ENCODE measurements at places on chromosomes 1 and 21.

DNA sequence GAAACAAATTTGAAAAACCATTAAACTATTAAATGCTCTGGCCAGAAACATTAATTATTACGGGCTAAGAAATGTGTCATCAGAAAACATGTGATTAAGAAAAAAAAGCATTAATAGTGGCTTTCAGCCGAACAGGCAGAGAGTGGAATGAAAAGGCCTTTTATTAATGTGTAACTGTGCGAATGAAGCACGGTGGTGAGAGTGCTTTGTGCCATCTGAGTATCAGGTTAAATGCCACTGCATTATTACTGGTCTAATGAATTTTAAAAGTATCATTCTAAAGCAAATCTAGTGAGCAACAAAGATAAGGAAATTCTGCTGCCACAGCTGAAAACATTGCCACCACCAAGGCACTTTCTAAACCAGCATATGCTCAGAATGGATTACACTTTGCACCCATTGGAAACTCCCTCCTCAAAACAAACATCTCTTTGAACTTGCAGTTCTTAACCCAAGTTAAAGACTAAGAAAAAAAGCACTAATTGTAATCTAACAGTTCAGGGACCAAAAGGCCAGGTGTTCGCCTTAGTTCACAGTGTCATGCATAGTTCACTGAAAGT, 30.0 kb upstream of the SSX2IP start:
- peak; percentile 63 for DNase-seq

DNA sequence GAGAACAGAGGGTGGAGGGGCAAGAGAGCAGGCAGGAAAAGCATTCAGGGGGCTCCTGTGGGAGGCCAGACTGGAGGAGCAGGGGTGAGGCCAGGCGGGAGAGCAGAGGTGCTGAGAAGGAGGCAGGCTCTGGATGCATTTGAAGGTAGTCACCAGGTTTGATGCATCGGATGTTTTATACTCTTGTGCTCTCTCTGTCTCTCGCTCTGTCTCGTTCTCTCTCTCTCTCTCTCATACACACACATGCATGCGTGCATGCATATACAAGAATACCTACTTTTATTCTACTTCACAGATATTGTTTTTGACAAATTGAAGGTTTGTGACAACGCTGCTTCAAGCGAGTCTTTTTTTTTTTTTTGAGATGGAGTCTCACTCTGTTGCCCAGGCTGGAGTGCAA, 15.0 kb upstream of the ITPKB start:
- no peak for DNase-seq

- no peak for DNase-seq
These were observed 30.5 kb downstream of the MAN1C1 start for GRCh38 chr1:25647106-25647505.

DNA sequence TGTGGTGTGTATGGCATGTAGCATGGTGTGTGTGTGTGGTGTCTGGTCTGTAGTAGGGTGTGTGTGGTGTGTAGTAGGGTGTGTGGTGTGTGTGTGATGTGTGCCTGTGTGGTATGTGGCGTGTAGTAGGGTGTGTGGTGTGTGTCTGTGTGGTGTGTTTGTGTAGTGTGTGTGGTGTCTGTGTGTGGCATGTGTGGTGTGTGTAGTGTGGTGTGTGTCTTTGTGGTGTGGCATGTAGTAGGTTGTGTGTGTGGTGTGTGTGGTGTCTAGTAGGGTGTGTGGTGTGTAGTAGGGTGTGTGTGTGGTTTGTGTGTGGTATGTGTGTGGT, 85.5 kb downstream of the SYT2 start:
- no peak for DNase-seq

DNA sequence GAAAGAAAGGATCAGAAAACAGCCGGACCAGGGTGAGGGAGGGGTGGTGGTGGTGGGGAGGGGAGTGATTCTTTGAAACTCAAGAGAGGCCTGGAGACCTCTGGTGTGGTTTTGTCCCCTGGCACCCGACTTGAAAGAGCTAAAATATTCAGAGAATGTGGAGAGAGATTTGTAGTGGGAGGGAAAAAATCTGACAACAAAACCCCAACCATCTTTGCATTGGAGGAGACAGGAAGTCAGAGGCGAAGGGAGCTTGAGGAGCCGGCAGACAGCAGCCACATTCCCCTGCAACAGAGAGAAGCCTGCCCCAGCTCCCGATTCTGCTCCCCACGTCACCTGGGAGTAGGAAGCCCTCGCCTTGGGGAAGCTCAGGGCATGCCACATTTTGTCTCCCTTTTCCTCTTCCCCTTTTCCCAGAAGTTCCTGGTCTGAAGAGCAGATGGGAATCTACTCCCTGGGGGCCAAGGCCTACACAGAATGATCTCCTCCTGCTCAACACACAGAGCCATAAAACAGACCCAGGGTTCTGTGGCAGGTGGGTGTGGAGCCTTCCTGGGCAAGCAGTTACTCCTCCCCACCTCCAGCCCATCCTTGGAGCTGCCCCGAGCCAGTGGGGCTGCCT, 84.9 kb downstream of the ITPKB start:
- no peak for DNase-seq

DNA sequence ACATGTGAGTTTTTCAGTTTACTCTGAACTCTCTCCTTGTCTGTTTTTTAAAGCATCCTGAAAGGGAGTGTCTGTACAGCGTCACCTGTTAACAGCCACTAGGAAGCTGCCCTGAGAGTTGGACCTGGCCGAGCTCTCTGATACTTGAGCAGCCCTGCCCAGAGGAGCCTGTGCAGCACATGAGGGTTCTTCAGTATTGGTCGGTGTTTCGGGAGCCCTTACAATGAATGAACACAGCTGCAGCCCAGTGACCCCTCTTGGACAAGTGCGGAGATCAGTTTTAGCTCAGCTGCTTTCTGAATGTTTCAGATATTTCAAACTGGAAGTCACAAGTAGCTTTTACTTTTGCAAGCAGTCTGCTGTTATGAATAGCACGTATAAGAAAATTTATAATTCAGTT, 39.2 kb downstream of the ADARB1 start:
- DNase-seq = no peak

- no peak for DNase-seq
These were observed 30.0 kb upstream of the ROR1 start for GRCh38 chr1:63743781-63744180.

- peak; percentile 4 for DNase-seq
These were observed 137.8 kb downstream of the GREM2 start for GRCh38 chr1:240474133-240474614.

DNA sequence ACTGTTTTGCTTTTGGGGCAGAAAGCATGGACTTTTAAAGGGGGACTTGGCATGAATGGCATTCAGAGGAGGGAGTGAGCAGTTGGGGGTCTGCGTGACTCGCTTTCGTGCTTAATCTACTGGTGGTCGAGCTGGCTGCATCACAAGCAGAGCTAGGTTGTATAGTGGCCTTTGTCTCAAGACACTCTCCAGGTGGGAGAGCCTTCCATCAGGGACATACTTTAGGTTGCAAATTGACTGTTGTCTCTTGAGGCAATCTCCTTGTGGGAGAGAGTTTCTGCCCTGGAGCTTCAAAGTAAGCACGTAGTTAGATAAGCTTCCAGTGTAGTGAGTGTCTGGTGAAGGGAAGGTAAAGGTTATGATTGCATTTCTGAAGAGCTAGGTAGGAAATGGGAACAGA, 93.9 kb downstream of the C1orf21 start:
- DNase-seq = no peak

GRCh38 chr21:31752352-31752751, 20.4 kb upstream of the SCAF4 start:
- DNase-seq = peak; percentile 60

- DNase-seq = no peak
These were observed 116.6 kb downstream of the HS2ST1 start for GRCh38 chr1:87030740-87031690.

DNA sequence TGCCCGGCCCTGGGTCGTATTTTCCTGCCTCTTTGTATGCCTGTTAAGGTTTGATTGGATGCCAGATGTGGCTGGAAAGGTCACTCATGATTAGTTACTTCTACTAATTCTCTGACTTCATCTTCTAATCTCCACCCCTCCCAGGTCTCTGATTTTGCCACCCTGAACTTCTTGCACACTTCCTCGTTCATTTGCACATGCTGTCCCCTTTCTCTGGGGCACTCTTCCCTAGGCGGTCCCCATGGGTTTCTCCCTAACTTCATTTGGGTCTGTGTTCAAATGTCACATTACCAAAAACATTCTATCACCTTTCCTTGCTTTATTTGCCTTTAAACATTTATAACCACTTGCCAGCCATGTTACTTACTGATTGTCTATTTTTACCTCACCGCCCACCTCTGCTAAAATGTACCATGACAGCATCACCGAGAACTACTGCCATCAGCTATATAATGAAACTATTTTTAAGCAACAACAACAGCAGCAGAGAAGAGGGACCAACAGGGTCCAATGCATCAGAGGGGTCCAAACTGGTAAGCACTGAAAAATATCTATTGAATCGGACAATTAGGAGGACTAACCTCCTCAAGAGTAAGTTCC, 45.8 kb upstream of the FMOD start:
- no peak for DNase-seq

DNA sequence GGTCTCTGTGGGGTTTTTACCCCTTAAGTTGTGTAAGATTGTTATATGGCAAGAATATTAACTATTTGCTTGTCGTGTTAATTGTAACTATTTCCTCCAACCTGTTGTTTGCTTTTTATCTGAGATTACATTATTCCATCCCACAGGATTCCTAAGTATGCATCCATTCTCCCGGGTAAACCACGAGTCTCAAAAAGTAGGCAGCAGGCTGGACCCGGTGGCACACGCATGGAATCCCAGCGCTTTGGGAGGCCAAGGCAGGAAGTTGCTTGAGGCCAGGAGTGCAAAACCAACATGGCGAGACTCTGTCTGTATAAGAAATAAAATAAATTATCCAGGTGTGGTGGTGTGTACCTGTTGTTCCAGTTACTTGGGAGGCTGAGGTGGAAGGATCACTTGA, 12.6 kb upstream of the RSPO1 start:
- peak; percentile 2 for DNase-seq

DNA sequence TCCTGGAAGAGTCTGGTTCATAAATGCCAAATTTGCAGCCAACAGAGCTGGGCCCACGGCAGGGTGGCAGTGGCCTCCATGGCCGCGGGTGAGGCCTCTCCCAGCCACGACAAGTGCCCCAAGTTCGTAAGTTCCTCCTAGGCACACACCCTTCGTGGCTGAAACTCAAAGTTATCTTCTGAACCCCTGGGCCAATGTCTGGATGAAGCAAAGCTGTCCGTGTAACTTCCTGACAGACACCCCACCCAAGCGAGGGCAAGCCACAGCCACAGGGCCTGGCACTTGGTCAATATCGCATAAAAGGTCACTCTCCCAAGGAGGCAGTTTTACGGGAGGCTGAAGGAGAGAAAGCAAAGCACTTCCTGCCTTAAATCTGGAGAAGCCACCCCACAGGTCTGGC, 27.8 kb upstream of the GPR153 start:
- no peak for DNase-seq

DNA sequence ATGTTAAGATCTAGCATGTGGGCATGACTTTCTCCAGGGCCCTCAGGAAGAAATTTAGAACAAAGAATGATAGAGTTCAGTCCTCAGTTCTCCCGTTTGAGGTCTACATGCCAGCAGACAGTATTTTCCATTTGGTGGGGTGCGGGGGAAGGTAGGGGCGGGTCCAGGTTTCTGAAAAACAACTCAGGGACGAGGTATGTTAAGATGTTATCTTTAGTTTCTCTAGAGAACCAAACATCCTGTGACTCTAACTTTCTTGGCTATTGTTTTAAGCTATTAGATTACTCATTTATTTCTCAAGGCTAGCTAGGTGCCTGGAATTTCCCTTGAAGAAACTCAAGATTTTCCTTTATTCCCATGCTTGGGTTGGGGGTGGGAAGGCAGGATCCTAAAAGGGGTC, 42.3 kb upstream of the SYT14 start:
- DNase-seq = peak; percentile 96

GRCh38 chr1:193412748-193413147, 226.3 kb upstream of the B3GALT2 start:
- no peak for DNase-seq

DNA sequence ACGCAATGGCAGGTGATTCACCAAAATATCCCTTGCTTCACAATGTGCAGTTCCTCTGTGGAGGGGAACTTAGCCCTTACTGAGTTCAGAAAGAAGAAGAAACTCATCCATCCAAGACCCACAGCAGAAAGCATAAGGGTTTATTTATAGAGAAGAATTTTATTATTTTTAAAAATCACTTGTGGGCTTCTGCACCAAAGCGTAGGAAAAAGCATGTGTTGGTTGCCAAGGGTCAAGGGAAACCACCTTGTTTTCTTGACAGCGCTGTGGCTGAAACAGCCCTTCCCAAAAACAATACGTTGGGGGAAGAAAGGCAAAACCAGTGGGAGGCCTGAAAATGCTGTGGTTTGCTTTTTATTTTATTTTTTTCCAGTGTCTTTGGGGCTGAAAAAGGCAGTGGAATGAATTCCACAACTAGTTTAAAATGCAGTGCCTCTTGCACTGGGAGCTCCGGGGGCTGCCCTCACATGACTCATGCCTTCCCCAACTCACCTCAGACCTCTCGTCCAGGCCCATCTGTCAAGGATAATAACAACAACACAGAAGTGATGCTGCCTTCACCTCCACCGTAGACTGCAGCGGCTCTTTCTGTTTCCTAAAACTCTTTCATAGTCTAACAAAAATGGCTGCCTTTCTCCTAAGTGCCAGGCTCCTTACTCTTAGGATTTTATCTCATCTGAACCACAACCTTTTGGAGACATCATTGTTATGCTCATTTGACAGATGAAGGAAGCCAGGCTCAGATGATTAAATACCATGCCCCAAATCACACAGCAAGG, 224.2 kb upstream of the JUN start:
- no peak for DNase-seq

GRCh38 chr1:208182880-208183645, 61.1 kb downstream of the PLXNA2 start:
- DNase-seq = no peak

DNA sequence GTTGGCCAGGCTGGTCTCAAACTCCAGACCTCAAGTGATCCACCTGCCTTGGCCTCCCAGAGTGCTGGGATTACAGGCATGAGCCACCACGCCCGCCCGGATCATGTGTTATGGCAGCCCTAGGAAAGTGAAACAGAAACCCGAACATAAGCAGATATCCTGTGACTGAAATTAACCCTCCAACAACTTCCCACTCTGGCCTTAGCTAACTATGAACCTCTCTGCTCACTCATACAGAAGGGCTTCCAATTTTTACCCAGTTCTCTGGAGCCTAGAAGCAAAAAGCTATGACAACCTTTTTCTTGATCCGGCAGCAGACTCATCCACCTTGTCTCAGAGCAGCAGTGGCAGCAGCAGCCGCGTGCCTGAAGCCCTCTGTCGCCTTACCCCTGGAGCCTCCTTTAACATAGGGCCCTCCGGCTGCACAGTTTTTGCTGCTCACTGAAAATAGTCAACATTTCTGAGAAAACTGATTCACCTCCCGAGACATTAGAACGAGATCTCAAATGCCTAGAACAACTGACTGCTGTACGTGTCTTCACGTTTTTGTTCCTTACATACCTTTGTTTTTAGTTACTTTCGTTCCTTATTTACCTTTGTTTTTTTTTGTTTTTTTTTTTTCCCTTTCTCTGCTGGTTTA, 9.3 kb downstream of the CBR1 start:
- DNase-seq = peak; percentile 48

GRCh38 chr21:46319186-46319585, 4.5 kb downstream of the C21orf58 start:
- DNase-seq = no peak

GRCh38 chr1:184389446-184389845, 2.6 kb downstream of the C1orf21 start:
- DNase-seq = no peak

GRCh38 chr1:203114202-203114601, 13.3 kb upstream of the ADORA1 start:
- DNase-seq = no peak

Data from kidney tubule cell (primary cell).